ENCODE measurements at places on chromosomes 6 and 20. TPM values are rescaled to one million over a fixed set of nuclear protein-coding genes. Genes with fewer than 3 reads are reported as not detected.

The TASP1 gene
- total RNA-seq: 4.3 TPM

The TSHZ2 gene
- total RNA-seq: 4.2 TPM

The DLK2 gene
- total RNA-seq: 1.9 TPM

The TFAP2B gene
- total RNA-seq: 0.03 TPM

The BIRC7 gene
- not detected for total RNA-seq

The ZC2HC1B gene
- total RNA-seq: not detected

The BMP2 gene
- total RNA-seq: 2.3 TPM

The HRH3 gene
- not detected for total RNA-seq
